ENCODE measurements at places on chromosomes 5 and 9.
A peak's percentile ranks its signal among the peaks of the same experiment; 100 is the strongest.

DNA sequence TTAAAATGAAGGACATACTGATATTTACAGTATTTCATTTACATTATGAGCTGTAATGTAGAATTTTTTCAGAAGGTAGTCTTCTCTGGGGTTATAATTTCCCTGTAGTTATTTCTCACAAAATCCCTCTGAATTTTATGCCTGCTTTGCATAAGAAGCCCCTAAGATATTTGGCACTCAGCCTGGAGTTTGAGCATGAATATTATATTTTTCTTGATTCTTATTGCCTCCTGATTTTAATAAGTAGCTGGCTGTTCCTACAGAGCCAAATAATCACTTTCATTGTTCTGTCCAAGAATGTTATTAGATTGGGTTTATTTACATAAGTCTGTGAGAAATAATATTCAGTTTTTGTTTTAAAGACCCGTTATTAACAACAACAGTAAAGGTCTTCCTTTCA lies 195.0 kb downstream of the FER start:
- DNase-seq, result no peak

DNA sequence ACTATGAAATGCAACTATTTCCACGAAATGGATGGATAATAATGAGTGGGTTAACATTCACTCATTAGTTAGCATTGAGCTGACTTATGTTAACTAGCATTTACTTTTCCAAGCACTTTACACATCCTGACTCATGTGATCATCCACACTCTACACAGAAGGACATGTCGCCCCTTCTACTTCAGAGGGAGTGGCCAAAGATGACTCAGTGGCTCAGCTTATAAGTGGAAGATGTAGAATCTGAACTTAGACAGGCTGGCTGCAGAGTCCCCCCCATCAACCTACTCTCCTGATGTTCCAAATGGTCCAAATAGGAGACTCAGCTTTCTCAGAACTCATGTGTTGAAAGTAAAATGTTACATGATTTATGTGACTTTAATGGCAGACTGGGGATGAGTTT lies 146.0 kb downstream of the ADCY2 start:
- no peak for DNase-seq

DNA sequence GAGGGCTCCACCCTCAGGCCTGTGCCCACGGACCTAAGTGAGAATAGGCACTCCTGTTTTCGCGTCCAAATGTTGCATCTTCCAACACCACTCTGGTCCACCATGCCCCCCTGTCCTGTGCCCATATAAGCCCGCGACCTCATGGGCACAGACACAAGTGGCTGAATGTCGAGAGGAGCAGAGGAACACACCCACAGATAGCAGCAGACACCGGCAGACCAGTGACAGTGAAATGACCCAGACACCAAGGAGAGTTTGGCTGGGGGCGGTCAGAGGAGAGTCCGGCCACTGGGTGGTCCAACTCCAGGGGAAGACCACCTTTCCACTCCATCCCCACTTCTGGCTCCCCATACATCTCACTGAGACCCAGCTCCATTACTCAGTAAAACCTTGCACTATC lies 161.4 kb upstream of the DAB2 start:
- no peak for DNase-seq

GRCh38 chr9:105138306-105138801 lies 106.1 kb upstream of the SLC44A1 start:
- DNase-seq, result peak; percentile 57

GRCh38 chr5:180313677-180314505 lies 22.0 kb upstream of the MAPK9 start:
- DNase-seq, result peak; percentile 91

GRCh38 chr5:32458880-32459495 lies 14.4 kb upstream of the ZFR start:
- DNase-seq, result no peak

- DNase-seq, result peak; percentile 51
Observed at GRCh38 chr9:126517833-126518356, 95.8 kb upstream of the LMX1B start.

- no peak for DNase-seq
Observed at GRCh38 chr5:1052641-1053390, 44.2 kb downstream of the NKD2 start.

- DNase-seq, result no peak
Observed at GRCh38 chr9:83521011-83521410, 17.2 kb downstream of the FRMD3 start.

DNA sequence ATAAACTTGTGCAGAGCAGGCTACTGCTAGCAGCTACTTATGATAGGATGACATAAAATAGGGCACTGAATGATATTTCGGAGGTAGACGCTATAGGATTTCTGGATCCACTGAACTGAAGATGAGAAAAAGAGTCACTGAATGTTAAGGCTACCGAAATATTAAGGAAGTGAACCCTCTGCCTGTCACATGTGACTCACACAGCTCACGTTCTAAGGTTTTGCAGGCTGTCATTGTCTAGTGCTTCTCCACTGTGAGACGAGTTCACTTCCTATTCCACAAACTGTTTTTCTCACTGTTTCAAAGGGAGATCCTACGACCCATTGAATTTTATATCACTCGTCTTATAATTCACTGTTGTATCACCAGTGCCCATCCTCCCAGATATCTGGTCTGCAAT lies 100.8 kb downstream of the CTNND2 start:
- no peak for DNase-seq

GRCh38 chr9:127698386-127698785 lies 8.4 kb upstream of the CFAP157 start:
- no peak for DNase-seq

DNA sequence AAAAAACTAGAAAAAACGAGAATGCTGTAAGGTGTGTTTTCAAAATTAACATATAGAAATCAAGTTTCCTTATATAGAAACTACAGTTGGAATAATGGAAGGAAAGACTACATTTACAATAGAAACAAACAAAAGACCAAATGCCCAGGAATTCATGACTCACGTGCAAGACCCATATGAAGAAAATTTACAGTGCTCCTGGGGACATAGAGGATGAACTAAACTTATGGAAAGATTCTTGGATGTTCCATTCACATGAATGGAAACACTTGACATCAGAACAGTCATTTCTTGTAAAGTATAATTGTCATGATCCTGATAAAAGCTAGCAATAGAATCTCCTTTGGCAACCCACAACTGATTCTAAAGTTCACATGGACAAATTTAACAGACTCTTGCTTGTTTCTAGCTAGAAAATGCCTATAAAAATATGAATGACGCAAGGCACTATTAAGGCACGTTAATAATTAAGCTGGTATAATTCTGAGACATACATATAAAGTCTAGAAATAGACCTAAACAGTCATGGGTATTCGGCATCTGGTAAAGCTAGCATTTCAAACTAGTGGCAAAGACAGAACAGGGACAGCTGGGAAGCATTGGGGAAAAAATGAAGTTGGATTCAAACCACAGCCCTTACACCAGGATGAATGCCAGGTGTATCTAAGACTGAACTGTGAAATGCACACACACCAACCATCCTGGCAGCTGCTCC lies 5.1 kb upstream of the ZFP62 start:
- no peak for DNase-seq

DNA sequence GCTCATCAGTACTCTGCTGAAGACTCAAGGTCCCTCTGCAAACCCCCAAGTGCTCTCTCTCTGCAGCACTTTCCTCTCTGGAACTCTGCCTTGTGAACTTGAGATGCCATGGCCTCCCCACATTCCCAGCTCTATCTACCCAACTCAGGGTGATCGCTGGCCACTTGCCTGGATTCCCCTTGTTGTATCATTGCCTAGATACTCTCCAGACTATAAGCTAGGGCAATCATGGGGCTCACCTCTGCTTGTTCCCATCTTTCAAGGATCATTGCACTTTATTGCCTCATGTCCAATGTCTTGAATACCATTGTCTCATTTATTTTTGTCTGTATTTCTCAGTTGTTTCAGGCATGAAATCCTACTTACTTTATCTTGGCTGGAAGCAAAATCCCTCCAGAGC lies 144.1 kb downstream of the PLPPR1 start:
- no peak for DNase-seq

GRCh38 chr9:130167927-130168326 lies 4.3 kb upstream of the NCS1 start:
- no peak for DNase-seq

DNA sequence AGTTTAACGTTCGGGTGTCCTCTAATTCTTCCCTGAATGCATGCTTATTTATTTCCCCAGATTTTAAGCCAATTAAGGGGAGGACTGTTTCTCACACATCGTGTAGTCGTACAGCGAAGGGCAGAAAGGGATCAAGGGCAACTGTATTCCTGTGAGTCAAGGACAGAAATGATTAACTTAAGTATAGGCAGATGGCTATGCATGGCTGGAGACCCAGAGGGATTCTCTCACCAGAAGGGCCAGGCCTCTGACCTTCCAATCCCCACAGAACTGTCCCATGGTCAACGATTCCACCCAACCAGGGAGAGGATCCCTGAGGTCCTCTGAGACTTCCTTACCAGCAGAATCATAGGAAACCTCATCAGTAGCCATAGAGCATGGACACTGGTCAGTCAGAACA lies 161.8 kb upstream of the MAP1B start:
- no peak for DNase-seq

- no peak for DNase-seq
Observed at GRCh38 chr5:68404246-68404645, 188.7 kb downstream of the PIK3R1 start.

DNA sequence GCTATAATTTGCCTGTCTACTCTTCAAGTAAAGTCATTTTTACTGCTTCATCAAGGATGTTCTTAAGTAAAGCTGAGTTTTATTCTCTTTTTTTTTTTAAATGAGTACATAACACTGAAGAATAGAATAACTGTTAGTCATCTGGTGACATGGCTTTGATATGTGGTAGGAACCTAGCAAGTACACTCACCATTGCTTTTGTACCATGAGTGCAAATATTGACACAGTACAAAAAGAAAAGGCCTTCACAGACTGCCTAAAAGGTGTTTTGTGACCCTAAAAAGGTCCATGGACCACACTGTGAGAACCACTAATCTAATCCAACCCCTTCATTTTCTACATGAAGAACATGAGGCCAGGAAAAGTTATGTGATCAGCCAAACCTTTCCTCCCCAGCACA lies 55.0 kb downstream of the ECPAS start:
- DNase-seq, result no peak

DNA sequence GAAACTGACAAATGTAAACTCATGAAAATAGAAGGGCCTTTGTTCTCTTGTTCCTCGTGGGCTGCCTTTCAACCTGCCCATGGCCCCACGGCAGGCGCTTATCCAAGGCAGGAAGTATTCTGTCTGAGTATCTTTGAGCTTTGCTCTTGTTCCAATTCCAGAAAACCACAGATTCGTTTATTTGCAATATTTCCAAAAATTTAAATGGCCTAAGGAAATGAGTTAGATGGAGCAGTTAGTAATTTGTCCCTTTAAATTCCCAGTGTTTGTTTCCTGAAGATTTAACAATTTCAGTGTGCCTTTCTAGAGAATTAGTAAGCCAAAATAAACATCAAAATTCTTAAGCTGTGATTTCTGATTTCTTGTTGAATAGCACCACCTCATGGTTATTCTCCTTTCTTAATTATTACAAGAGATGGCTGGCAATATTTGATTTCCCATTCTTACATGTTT lies 299.4 kb upstream of the RASA1 start:
- peak; percentile 78 for DNase-seq

DNA sequence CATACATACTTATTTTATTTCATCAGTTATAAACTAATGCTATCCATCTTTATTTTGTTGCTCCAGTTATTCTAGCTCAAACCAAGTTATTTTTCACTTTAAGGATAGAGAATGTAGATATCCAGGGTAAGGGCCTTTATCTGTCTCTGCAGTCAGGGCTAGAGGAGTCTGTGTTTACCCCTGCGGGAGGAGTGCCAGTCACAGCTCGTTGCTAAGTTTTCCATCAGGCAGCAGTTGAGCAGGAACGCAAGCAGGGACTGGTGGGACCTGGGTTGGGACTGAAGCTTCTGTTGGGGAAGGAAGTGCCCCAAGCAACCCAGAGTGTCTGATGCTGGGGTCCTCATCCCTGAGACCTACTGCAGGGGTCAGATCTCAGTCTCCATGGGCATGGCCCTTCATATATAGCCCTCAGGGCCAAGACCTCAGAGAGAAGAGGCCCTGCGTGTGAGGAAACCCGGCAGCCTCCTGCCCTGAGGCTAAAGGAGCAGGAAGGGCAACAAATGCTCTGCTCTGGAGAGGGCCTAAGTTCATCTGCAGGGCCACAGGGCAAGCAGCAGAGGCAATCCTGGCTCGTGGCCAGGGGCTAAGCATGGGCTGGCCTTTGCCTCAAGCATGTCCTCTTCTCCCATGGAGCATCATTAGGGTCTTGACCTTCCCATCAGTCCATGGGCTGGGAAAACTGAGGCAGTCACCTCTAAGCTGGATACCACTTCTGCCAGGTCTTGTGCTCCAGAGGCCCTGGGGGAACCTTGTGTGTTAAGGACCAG lies 6.6 kb downstream of the SLC22A4 start:
- no peak for DNase-seq

DNA sequence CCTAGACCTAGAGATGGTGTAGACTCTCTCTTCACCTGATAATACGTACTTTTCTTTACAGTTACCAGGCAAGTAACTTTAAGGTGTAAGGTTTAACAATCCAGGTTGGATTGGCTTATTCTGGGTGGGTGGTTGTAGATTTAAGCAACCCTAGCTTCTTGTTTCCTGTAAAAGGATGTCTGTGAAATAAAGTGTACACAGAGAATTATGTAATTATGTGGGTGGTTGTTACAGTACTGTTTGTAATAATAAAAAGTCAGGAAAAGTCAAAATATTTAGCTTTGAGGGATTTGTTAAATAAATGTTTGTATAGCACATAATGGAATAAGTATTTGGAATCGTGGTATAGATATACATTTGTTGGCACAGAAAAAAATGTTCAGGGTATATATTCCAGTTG lies 43.7 kb upstream of the F2R start:
- no peak for DNase-seq

DNA sequence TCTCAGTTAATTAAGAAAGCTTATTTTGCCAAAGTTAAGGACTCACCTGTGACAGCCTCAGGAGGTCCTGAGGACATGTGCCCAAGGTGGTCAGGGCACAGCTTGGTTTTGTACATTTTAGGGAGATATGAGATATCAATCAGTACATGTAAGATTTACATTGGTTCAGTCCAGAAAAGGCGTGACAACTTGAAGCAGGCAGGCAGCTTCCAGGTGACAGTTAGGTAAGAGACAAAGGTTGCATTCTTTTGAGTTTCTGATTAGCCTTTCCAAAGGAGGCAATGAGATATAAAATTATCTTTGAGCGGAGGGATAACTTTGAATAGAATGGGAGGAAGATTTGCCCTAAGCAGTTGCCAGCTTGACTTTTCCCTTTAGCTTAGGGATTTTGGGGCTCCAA lies 47.8 kb downstream of the SLC1A1 start:
- DNase-seq, result no peak

- no peak for DNase-seq
Observed at GRCh38 chr9:98518556-98518955, 190.2 kb downstream of the GABBR2 start.

GRCh38 chr5:169374761-169375160 lies 73.8 kb upstream of the SLIT3 start:
- peak; percentile 39 for DNase-seq

Data from adipocyte (in vitro differentiated cells).